ENCODE measurements at places on chromosomes 16 and 17.

- DNase-seq, result no peak
These were observed 147.6 kb upstream of the HLF start for GRCh38 chr17:55117164-55117563.

GRCh38 chr16:3121851-3122467 is 9.6 kb downstream of the ZNF205 start:
- no peak for DNase-seq

DNA sequence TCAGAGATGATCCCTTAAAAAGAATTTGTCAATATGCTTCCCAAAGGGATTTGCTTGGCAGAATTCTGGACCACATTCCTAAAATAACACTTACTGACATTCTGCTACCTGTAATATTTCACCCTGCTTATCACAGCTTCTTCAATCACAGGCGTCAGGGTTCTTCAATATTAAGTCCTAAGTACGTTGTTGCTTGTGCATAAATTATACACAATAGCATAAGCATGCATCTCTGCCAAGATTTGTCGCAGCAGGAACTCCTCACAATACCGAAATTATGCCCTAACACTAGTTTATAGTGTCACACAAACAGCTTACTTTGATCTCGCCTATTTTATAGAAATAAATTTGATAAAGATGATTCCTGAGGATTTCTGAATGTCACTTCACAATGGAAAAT is 48.9 kb downstream of the UBE2G1 start:
- no peak for DNase-seq

DNA sequence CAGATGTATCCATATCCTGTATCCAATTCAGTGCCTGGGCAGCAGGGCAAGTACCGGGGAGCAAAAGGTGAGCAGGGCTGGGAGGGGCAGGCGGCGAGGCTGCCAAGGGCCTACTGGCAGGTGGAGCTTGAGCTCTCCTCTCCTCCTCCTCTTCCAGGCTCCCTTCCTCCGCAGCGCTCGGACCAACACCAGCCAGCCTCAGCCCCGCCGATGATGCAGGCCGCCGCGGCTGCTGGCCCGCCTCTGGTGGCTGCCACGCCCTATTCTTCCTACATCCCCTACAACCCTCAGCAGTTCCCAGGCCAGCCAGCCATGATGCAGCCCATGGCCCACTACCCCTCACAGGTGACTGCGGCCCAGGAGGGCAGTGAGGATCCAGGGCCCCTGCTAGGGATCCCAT is 11.6 kb downstream of the ATXN2L start:
- no peak for DNase-seq

DNA sequence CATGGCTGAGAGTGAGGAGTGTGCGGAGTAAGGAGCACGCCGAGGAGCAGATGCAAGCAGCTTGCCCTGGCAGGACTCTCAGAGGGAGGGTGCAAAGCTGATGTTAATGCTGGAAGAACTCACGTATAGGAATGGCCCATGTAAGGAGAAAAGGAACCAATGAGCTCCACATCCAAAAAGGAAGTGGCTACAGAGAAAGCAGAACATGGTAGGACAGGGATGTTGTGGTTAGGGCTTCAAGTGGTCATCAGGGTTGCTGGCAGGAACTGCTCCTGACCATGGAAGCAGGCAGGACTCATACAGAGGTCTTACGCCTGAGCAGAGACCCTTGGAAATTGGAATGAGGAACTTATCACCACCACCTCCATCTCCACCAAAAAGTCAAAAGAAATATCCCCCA is 5.2 kb downstream of the MYO1D start:
- no peak for DNase-seq
